ENCODE measurements at places on chromosomes 13 and 19.

DNA sequence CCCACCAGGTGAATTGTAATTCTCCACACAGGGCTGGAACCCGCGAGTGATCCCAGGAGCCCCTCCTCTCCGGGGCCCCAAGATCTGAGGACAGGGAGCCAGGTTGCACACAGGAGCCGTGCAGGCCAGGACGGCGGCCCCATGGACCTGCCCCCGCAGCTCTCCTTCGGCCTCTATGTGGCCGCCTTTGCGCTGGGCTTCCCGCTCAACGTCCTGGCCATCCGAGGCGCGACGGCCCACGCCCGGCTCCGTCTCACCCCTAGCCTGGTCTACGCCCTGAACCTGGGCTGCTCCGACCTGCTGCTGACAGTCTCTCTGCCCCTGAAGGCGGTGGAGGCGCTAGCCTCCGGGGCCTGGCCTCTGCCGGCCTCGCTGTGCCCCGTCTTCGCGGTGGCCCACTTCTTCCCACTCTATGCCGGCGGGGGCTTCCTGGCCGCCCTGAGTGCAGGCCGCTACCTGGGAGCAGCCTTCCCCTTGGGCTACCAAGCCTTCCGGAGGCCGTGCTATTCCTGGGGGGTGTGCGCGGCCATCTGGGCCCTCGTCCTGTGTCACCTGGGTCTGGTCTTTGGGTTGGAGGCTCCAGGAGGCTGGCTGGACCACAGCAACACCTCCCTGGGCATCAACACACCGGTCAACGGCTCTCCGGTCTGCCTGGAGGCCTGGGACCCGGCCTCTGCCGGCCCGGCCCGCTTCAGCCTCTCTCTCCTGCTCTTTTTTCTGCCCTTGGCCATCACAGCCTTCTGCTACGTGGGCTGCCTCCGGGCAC lies 3.9 kb downstream of the FFAR1 start:
- no peak for DNase-seq

GRCh38 chr13:35524171-35524570 lies 47.7 kb upstream of the MAB21L1 start:
- DNase-seq, result no peak

GRCh38 chr19:4442819-4443146 lies 14.8 kb downstream of the UBXN6 start:
- DNase-seq, result no peak

DNA sequence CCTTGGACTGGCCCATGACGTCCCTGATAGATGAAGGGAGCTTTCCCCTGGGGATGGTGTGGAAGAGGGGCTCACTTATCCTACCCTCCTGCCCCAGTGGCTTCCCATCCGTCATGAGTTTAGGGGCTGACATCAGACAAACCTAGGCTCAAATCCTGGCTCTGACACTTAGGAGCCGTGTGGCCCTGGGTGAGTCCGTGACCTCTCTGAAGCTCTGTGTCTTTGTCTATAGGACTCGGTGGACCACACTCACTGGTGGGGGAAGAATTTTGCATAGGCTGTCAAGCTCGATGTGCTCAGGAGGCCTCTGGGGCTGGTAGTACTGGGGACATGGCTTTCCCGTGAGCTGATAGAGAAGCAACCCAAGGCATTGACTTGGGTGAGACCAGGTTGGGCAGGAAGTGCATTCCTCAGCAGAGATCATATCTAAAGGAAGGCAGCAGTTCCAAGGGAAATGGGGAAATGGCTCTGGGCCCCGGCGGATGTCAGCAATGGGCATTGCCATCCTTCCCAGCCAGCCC lies 17.4 kb upstream of the AP1M2 start:
- no peak for DNase-seq

- no peak for DNase-seq
These were observed 53.7 kb downstream of the DNAJC15 start for GRCh38 chr13:43077046-43077445.

- DNase-seq, result no peak
These were observed 733 bp upstream of the CD320 start for GRCh38 chr19:8308891-8309291.

- DNase-seq, result no peak
These were observed 80.7 kb downstream of the RNASEH2B start for GRCh38 chr13:50990065-50990817.

- DNase-seq, result no peak
These were observed 9.4 kb downstream of the LCP1 start for GRCh38 chr13:46172531-46172991.
